ENCODE measurements at places on chromosomes 11 and 22. TPM values are rescaled to one million over a fixed set of nuclear protein-coding genes. Genes with fewer than 3 reads are reported as not detected.

- DNase-seq = no peak
These were observed 5.9 kb upstream of the B3GAT3 start for GRCh38 chr11:62627713-62628112.

DNA sequence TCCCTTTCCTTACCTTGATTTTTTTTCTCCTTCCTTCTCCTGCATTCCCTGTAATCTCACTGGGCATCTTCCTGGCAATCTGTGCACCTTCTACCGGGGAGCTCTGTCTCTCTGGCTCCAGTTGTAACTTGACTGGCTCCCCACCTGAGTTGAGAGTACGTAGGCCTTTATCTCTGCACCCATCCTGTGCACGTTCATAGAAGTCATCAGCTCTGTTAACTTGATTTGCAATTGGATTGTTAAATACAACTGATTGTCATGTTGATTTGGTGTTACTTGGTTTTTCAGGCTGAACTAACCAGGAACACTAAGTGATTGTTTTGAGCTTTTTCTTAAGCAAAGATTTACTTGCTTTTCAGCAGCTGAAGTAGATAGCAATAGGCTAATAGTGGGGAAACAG lies 11.8 kb downstream of the SWAP70 start:
- DNase-seq = no peak

GRCh38 chr22:23113847-23114720 lies 27.7 kb downstream of the RSPH14 start:
- DNase-seq = no peak

- DNase-seq = no peak
These were observed 1.5 kb downstream of the IL17RA start for GRCh38 chr22:17086296-17086695.

- DNase-seq = no peak
These were observed 340.9 kb downstream of the LRRC4C start for GRCh38 chr11:41118521-41118920.

DNA sequence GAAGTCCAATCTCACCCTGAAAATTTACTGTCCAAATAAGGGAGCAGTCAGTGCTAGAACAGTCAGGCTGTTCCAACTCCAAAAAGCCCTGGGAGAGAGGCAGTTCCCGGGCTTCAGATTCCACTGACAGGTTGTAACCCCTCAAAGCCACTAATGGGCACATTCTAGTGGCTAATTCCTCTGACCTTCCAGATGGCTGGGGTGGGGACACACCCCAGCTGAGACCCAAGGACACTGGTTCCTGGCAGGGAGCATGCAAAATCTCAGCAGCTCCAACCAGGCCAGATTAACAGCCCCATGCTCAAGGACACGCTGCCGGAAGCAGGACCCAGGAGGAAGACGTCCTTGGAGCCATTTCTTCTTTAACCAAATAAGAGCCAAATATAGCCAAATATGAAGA lies 92.7 kb downstream of the RPL27A start:
- DNase-seq = no peak

DNA sequence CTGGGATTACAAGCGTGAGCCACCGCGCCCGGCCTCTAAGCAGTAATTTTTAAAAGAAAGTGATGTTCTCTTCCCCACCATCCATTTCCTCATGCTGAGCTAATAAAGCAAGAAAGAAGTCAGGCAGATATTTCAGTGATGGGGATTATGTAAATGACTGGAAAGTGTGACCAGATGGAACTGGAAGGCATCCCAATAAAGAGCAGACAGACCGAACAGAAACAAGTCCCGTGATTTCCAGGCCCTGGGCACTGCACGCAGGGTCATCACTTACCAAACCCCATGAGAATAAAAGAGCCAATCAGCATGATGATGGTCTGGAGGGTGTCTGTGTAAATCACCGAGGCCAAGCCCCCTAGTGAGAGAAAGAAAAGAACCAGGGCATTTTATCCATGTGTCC lies 18.2 kb downstream of the SLC5A4 start:
- DNase-seq = no peak

- no peak for DNase-seq
These were observed 35.7 kb upstream of the RAB1B start for GRCh38 chr11:66232769-66233168.

DNA sequence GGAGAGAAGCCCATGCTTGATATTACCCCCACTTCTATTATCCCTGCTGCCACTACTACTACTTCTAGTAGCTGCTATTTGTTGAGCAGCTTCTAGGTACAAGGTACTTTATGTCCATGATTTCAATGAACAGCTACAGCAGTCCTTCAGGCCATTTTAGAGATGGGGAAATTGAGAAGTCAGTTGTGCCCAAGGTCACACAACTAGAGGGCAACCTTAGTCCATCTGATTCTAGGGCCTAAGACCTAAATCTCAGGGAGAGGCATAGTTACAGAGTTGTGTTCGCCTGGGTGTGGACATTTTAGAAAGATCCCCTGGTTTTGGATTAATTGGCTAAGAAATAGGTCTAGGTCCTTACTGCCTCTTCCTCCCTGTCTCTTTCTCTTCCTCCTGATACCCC lies 52.3 kb downstream of the MICAL2 start:
- DNase-seq = no peak

GRCh38 chr22:25644122-25644521 lies 79.6 kb downstream of the GRK3 start:
- no peak for DNase-seq

DNA sequence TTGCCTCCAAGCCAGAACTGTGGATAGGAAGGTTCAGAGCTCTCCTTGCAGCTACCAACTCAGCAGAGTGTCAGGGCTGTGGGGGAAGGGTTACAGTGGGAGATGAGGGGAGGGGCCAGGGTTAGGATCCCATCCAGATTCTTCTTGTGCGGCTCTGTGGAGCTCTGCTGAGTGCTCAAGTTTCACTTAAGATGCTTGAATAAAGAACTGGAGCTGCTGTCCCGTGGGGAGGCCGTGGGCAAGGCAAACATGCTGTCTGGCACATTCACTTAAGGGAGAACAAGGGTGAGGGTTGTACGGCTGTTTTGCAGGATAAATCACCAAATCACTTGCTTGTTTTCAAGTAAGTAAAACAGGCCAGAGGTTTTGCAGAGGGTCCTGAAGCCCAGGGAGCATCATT lies 197.1 kb downstream of the FAM76B start:
- DNase-seq = no peak

DNA sequence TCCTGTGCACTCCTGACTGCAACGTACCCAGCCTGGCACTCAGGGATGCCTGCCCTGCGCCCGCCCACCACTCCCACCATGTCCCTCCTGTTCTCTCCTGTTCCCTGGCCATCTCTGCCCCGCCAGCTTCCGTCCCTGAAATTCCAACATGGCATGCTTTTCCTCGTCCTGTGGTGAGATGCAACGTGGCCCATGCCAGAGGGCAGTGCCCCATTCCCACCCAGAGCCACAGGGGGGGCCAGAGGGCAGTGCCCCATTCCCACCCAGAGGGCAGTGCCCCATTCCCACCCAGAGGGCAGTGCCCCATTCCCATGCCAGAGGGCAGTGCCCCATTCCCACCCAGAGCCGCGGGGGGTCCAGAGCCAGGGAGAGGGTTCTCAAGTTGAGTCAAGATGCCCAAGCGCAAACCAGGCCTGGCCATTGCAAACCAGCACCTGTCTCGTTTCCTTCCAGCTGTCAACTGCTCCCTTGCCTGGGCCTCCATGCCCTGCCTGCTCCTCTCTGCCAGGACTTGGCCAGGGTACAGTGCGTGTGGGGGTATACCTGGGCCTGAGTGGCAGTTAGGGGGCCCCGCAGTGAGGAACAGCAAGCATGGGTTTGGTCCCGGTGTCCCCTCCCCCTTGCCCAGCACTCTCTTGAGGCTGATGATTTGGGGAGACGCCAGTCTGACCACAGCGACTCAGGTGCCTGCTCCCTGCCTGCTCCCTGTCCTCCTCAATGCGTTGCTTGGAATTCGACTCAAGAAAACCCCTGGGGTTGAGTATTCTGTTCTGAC lies 14.6 kb downstream of the B3GAT1 start:
- DNase-seq = no peak

DNA sequence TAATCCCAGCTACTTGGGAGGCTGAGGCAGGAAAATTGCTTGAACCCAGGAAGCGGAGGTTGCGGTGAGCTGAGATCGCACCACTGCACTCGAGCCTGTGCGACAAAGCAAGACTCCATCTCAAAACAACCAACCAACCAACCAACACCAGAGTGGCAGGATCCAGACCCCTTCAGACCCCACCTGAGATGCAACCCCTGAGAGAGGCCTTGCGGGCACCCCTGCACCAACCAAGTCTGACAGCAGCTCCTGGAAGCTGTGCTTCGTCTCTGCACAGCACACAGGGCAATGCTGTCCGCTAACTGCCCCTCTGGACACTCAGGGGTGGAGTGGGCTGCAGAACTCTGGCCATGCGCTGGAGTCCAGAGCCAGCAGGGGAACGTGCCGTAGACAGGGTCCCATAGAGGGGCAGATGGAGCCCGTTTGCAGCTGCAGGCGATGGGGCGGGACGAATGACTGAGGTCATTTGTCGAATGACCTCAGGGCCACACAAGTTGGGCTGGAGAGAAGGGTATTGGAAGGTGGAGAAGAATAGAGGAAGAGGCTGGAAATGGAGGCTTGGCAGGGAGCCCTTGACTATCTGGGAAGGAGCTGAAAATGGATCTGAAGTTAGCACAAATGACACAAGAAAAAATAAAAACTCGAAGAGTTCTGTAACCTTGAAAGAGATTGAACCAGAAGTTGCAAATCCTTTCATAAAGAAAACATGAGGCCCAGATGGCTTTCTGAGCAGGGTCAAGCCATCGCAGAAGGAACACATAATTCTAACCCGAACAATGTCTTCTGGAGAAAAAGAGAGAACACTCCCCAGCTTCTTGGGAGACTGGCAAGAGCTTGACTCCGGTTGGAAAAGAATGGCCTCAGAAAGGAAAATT lies 199.7 kb downstream of the CTTN start:
- no peak for DNase-seq

GRCh38 chr11:4191031-4191571 lies 96.5 kb downstream of the RRM1 start:
- peak; percentile 20 for DNase-seq

The PGR gene
- 0.17 TPM for total RNA-seq

The NXPE1 gene
- not detected for total RNA-seq

The TMEM41B gene
- 52.0 TPM for total RNA-seq

The TRIM48 gene
- total RNA-seq = not detected

The CEND1 gene
- not detected for total RNA-seq

The GAL gene
- total RNA-seq = 0.47 TPM
